ENCODE measurements at places on chromosomes 1 and 21. TPM values are rescaled to one million over a fixed set of nuclear protein-coding genes. Genes with fewer than 3 reads are reported as not detected.

The FCGR2B gene
- not detected for total RNA-seq

The LGR6 gene
- not detected for total RNA-seq

The BRDT gene
- not detected for total RNA-seq

The CFAP57 gene
- total RNA-seq, result 0.10 TPM

The EPHA2 gene
- 218 TPM for total RNA-seq

The TNFAIP8L2 gene
- not detected for total RNA-seq

The INSRR gene
- total RNA-seq, result not detected

The CELA3B gene
- not detected for total RNA-seq

The SPRR1A gene
- total RNA-seq, result not detected

The FMO3 gene
- total RNA-seq, result not detected

The CAPZA1 gene
- 188 TPM for total RNA-seq

The IL6R gene
- total RNA-seq, result 8.5 TPM

The NUP210L gene
- total RNA-seq, result under 0.01 TPM

The C2CD2 gene
- total RNA-seq, result 36.3 TPM

The GJB3 gene
- under 0.01 TPM for total RNA-seq

The SPRR2E gene
- not detected for total RNA-seq

The GIPC2 gene
- 14.7 TPM for total RNA-seq

The USP21 gene
- 5.9 TPM for total RNA-seq

The HFM1 gene
- 0.86 TPM for total RNA-seq

The THRAP3 gene
- total RNA-seq, result 170 TPM

The IFI44L gene
- 1.3 TPM for total RNA-seq

The IGSF5 gene
- total RNA-seq, result not detected

The SYT14 gene
- 0.48 TPM for total RNA-seq

The KRTAP19-3 gene
- not detected for total RNA-seq

The NTNG1 gene
- total RNA-seq, result 2.2 TPM

The GBP6 gene
- total RNA-seq, result not detected

The RXRG gene
- total RNA-seq, result not detected

The HEATR1 gene
- 75.5 TPM for total RNA-seq

The LRRC71 gene
- 0.33 TPM for total RNA-seq

The PTPN22 gene
- under 0.01 TPM for total RNA-seq

The BSND gene
- not detected for total RNA-seq

The MGST3 gene
- total RNA-seq, result 104 TPM

The USF1 gene
- total RNA-seq, result 72.8 TPM

The SLC25A24 gene
- 50.3 TPM for total RNA-seq

The GBP1 gene
- 20.5 TPM for total RNA-seq

The KIF26B gene
- total RNA-seq, result 0.67 TPM

The S100A7A gene
- total RNA-seq, result not detected

The KIAA0040 gene
- total RNA-seq, result 17.6 TPM

The ENAH gene
- 60.8 TPM for total RNA-seq

The OR6N1 gene
- not detected for total RNA-seq

The RPS6KA1 gene
- 12.4 TPM for total RNA-seq

The RASSF5 gene
- 0.33 TPM for total RNA-seq

The CA14 gene
- not detected for total RNA-seq

The SLC45A3 gene
- total RNA-seq, result 14.4 TPM

The KDF1 gene
- not detected for total RNA-seq

The AGO4 gene
- 19.0 TPM for total RNA-seq

The OR2L13 gene
- not detected for total RNA-seq

The MFSD2A gene
- 1.6 TPM for total RNA-seq

The PRELP gene
- under 0.01 TPM for total RNA-seq

The EPHA10 gene
- total RNA-seq, result not detected
